ENCODE measurements at places on chromosomes 2 and 18. TPM values are rescaled to one million over a fixed set of nuclear protein-coding genes. Genes with fewer than 3 reads are reported as not detected.

The KCNG2 gene
- not detected for total RNA-seq

The CXCR1 gene
- not detected for total RNA-seq

The GRHL1 gene
- 1.4 TPM for total RNA-seq

The ATF2 gene
- total RNA-seq, result 74.3 TPM

The SERPINB2 gene
- total RNA-seq, result not detected

The POTEJ gene
- not detected for total RNA-seq

The TWSG1 gene
- 37.4 TPM for total RNA-seq

The ECEL1 gene
- not detected for total RNA-seq

The LYG1 gene
- total RNA-seq, result 3.0 TPM

The TOGARAM2 gene
- total RNA-seq, result 7.7 TPM

The PRR30 gene
- not detected for total RNA-seq

The FBXO36 gene
- 0.67 TPM for total RNA-seq

The NEUROD1 gene
- not detected for total RNA-seq

The ARMC9 gene
- total RNA-seq, result 2.5 TPM

The PAX8 gene
- total RNA-seq, result 0.64 TPM

The TMEFF2 gene
- total RNA-seq, result not detected

The FAM228A gene
- total RNA-seq, result not detected

The SP140 gene
- total RNA-seq, result 67.9 TPM

The RAX gene
- not detected for total RNA-seq

The FAP gene
- total RNA-seq, result not detected

The STEAP3 gene
- total RNA-seq, result 2.3 TPM

The ANKRD53 gene
- total RNA-seq, result 0.88 TPM

The TEX44 gene
- total RNA-seq, result not detected

The FMNL2 gene
- total RNA-seq, result 0.48 TPM

The CHST9 gene
- total RNA-seq, result not detected

The COLEC11 gene
- not detected for total RNA-seq

The SCG2 gene
- total RNA-seq, result 0.21 TPM

The PPP1R1C gene
- total RNA-seq, result not detected

The ABCB6 gene
- total RNA-seq, result 16.7 TPM

The TBR1 gene
- total RNA-seq, result 0.05 TPM

The CCDC85A gene
- total RNA-seq, result not detected

The MYOM1 gene
- 0.98 TPM for total RNA-seq

The B3GNT7 gene
- total RNA-seq, result 12.6 TPM

The MC5R gene
- total RNA-seq, result not detected

The UGT1A10 gene
- total RNA-seq, result not detected

The GEN1 gene
- 31.0 TPM for total RNA-seq

The SULT6B1 gene
- total RNA-seq, result not detected

The KLHL41 gene
- not detected for total RNA-seq

The TMEM37 gene
- not detected for total RNA-seq

The SCN9A gene
- total RNA-seq, result 0.17 TPM

The GAL3ST2 gene
- 2.8 TPM for total RNA-seq

The INPP5D gene
- total RNA-seq, result 136 TPM

The CYP27C1 gene
- not detected for total RNA-seq

The VWA3B gene
- not detected for total RNA-seq

The SLC23A3 gene
- total RNA-seq, result 2.4 TPM

The RBM43 gene
- 2.7 TPM for total RNA-seq

The GKN2 gene
- not detected for total RNA-seq
